ENCODE measurements at places on chromosomes 2 and 18.

DNA sequence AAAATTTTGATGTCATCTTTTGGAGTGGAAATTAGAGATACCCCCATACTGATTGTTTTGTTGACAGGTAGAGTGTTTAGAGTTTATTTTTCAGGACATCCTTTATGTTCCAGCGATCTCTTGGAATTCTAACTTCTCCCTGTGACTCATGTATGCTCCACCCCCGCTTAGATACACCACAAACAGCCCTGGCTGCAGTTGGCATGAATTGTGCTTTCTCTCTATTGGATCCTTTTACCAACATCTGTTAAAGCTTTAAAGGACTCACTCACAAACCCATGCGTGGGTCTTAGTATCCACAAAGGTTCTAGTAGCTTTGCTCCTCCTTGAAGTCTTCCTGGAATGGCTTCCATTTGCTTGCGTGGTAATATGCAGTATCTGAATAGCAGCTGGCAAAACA, 409.5 kb upstream of the POU3F3 start:
- no peak for DNase-seq

GRCh38 chr2:216987252-216987821, 127.5 kb upstream of the TNP1 start:
- DNase-seq = peak; percentile 33

- DNase-seq = no peak
Measured at GRCh38 chr18:6215888-6216287, 198.8 kb downstream of the L3MBTL4 start.

- no peak for DNase-seq
Measured at GRCh38 chr2:120620025-120620793, 115.5 kb upstream of the GLI2 start.

DNA sequence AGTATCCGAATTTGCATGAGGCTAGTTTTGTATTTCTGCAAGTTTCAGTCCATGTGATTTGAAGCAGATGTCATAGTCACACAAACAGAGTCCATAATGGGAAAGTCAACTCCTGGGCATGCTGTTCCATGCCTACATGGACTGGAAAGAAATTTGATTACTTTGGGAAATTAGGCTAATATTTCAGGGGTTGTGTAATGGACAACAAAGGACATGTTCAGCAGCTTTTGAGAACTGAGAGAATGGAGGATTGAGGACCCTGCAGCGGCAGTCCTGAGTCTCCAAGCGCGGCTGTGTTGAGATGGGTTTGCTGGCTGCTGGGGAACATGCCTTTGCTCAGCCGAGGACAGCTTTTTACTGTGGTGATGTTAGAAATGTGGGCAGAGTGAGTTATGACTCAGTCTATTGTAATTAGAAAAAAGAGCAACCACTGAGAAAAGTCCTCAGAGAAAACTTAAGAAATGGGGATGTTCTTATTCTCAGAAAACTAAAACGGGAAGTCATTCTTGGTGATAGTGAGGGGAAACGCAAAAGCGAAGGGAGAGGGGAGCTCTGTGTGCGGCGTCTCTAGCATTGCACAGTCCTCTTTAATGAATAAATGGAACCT, 149.2 kb downstream of the FAM210A start:
- DNase-seq = no peak

GRCh38 chr2:160055726-160056108, 6.7 kb downstream of the PLA2R1 start:
- DNase-seq = no peak

DNA sequence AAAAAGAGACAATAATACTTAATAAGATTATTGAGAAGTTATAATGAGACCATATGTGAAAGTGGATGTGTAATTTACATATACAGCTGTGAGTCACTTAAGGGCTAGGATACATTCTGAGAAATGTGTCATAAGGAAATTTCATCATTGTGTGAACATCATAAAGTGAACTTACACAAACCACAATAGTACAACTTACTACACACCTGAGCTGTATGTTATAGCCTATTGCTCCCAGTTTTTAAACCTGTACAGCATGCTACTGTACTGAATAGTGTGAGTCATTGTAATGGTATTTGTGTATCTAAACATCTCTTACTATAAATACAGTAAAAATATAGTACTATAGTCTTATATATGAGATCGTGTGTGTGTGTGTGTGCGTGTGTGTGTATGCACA, 1420.3 kb upstream of the PIK3C3 start:
- DNase-seq = no peak

DNA sequence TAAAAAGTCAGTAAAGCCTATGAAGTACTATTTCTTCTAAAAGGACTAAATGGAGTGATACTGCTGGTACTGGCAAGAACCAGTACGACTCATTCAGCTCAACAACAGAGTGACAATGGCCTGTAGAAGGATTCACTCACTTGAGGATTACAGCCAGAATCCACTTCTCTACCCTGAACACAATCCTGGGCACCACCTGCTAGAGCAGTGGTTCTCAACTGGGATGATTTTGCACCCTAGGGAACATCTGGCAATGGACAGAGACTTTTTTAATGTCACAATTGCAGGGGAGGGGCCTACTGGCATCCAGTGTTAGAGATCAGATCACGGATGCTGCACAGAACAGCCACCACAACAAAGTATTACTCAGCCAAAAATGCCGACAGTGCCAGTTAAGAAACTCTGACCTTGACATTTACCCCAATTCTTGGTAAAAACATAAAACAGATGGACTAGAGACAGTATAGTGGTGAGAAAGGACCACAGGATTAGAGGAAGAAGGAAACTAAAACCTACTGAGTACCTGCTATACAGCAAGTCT, 5.0 kb downstream of the SPIRE1 start:
- no peak for DNase-seq

- no peak for DNase-seq
Measured at GRCh38 chr2:186399082-186399644, 86.9 kb upstream of the ZC3H15 start.

GRCh38 chr2:200230716-200231115, 75.8 kb upstream of the SPATS2L start:
- no peak for DNase-seq

DNA sequence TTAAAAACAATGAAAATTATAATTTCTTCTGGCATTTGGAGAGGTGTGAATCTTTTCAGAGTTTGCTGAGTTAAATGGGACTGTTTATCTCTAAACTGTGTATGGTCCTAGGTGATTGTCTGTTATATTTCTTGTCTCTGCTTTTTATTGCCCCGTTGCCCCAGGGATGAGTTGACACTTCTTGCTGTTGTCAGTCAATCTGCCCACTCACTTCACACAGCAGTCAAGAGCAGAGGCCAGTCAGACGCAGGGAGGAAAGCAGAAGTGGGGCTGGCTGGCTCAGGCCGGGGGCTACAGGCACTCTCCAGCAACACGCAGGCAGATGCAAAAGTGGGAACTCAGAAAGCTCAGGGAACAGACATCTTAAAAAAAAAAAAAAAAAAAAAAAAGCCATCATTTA, 365.2 kb downstream of the CLIP4 start:
- DNase-seq = no peak

DNA sequence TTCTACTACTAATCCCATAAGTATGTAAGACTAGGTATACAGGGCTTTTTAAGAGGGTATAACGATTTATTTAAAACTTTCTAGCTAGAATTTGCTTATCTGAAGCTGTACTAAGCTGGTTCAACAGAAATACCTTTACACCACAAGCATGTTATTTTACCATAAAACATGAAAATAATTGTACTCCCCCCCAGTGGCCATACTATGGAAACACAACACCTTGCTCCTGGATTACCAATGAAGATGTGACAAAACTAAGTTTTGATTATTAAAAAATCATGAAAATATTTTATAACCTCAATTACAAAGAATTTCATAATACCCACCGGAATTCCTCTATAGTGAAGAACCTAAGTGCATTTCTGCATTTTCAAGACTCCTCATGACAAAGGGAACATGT, 27.3 kb downstream of the LPIN2 start:
- no peak for DNase-seq

- DNase-seq = no peak
Measured at GRCh38 chr2:217990389-217990788, 12.4 kb downstream of the TNS1 start.
